ENCODE measurements at places on chromosomes 3 and 15.
A peak's percentile ranks its signal among the peaks of the same experiment; 100 is the strongest.

GRCh38 chr3:12722226-12722625 lies 36.8 kb downstream of the TMEM40 start:
- DNase-seq = no peak

- DNase-seq = no peak
These were observed 20.7 kb upstream of the PPP2R3A start for GRCh38 chr3:135944831-135945230.

DNA sequence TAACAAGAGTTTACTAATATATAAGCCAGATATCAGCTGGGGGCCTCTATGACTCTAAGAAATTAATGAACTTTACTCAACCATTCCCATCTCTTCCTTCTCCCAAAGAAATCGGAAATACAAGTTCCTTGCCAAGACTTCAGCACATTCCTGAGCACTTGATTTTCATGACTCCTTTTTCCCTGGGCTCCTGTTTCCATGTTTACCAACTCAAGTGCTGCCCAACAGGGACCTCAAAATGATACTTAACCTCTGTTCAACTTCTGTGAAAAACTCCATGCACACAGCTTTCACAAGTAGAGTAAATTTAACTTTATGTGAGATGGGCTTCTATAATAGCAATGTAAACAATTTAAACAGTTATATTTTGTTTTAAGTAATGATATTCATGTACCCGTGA lies 315.8 kb upstream of the CDIN1 start:
- no peak for DNase-seq

GRCh38 chr15:56038707-56039106 lies 45.3 kb upstream of the NEDD4 start:
- DNase-seq = no peak

DNA sequence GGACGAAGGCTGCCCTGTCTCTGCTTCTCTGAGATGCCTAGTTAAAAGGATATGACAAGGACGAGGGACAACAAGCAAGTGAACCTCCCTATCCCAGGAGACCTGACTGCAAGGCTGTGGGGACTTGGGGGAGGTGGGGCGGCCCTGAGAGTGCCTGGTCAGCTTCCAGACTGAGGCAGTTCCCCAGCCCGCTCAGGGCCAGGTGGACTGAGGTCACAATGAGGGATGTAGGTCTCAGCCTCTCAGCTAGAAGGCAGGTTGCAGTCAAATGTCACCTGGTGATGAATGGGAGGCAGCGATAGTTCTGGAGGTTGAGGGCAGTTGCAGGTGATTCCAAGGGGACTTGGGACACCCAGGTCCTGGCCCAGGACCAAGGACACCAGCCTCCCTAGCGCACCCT lies 30.6 kb downstream of the TKT start:
- DNase-seq = no peak

DNA sequence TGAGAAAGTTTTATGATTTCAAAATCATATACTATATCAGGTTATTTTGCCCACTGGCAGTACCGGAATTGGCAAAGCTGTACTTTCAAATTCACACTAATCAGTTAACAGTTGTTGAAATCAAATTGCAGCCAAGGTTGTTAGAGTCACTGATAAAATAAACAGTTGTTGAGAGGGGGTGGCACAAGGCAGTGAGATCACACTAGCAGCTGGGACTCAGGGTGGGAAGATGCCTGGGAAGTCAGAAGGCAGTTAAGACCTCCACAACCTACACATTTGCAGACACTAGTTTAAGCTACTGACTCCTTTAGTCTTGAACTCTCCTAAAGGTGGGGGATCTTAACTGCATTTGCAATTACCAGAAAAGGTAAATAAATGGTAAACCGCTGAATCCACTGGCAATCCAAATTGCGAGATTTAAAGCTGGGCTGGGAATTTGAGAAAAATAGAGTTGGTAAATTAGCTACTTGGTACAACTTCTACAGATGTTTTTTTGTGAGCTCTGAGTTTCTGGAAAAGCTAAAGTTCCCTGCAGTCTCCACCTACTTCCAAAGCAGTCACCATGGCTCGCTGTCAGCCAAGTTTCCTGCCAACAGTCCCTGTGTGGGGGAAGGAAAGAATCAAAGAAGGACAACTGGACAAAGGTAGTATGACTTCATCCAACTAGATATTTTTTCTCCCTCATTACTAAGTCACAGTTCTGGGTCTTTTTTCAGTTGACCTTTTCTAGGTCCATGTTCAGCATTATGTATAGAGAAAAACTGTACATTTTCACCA lies 105.7 kb downstream of the ZNF385D start:
- no peak for DNase-seq

DNA sequence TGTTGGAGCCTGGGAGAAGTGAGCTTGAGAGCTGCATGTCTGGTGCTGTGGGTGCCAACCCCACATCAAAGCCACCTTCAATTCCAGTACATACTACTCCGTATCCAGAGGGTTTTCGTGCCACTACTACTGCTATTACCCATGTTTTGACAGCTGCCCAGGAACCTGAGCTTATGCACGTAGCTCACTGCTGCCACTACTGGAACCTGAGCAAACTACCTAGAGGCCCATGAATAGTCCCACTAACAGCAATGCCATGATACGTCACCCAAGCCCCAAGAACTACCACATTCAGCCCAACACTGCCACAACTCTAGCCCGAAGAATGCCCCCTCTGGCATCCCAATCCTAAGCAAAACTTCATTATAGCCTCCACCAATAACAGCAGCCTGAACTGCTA lies 215.2 kb upstream of the BCHE start:
- DNase-seq = no peak

GRCh38 chr15:79593119-79593869 lies 161.2 kb downstream of the MINAR1 start:
- DNase-seq = no peak

GRCh38 chr3:33383951-33384350 lies 56.3 kb downstream of the UBP1 start:
- DNase-seq = no peak

GRCh38 chr3:96354742-96355141 lies 459.7 kb upstream of the EPHA6 start:
- no peak for DNase-seq

GRCh38 chr15:25972141-25972675 lies 109.1 kb upstream of the ATP10A start:
- no peak for DNase-seq

DNA sequence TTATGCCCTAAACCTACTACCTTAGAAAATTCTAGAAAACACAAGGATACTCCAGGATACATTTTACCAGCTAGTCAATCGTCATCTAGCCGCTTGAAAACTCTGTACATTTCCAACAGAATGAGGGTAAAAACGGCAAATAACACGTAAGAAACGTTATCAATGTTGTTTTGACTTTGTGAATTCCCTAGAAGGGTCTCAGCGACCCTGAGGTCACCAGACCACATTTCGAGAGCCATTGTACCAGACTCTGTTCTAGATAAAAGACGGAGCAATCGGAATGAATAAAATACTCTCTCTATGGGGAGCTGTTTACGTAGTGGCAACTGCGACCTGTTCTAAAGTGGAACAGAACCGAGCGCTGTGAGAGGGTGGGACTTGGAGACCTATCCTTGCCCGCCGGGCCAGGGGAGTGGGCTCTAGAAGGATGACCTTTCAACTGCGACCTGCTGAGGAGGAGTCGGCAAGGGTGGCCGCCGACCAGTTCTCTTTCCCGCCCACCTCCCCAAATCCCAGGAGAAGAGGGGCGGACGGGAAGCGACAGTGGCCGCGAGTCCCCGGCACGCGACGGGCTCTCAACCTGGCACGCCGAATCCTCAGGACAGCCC lies 778 bp upstream of the AP4E1 start:
- no peak for DNase-seq

DNA sequence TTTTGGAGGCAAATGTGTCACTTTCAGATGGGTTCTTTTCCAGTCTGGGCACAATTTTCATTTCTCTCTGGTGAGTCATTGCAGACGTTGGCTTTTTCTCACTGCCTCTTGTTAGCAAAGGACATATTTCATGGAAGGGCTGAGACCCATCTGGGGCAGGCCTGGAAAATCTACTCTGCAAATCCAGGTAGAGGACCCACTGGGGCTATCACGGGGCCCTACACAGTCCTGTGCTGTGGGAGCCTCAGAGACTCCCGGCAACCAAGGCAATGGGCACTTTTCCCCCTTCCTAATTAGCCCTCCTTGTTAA lies 58.0 kb downstream of the HRH1 start:
- no peak for DNase-seq

DNA sequence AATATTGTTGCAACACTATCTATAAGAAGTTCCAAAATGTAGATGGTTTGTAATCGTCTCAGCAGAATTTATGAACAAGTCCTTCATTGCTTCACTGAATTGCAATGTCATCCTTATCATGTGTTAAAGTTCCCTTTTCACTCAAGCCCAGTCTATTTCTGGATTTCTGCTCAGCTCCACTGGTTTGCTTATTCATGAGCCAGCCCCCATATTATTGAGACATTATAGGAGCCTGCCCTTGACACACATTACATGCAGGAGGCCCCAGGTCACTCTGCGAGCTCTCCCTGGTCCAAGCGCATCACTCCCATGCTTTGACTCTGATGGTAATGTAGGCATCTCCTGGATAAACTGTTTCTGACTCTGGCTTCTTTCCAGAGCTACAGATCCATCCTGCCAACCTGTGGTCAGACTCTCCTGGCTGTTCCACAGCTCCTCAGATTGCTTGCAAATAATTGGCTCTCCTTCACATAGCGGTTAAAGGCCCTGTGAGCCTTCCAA lies 56.9 kb downstream of the ABTB1 start:
- DNase-seq = no peak

GRCh38 chr3:134718726-134719125 lies 67.9 kb upstream of the KY start:
- no peak for DNase-seq

DNA sequence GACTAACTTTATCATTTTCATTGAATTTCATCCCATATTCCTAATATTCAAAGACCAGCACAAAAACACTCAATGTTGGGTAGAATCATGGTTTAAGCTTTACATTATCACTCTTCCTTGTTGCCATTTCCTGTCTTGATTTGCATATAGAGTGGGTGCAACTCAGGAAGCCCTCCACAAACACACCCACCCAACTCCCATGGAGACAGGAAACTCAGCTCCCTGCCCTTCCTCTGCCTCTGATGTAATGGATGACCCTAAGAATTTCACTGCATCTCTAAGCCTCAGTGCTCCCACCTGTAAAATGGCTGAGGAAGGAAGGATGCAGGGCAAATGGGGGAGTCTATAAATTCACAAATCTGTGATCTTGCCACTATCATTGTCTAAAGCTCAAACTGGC lies 98.1 kb upstream of the BFSP2 start:
- no peak for DNase-seq

- no peak for DNase-seq
These were observed 6.8 kb upstream of the GABPB1 start for GRCh38 chr15:50361756-50362155.

- DNase-seq = no peak
These were observed 51.4 kb upstream of the SOX2 start for GRCh38 chr3:181660337-181660736.

DNA sequence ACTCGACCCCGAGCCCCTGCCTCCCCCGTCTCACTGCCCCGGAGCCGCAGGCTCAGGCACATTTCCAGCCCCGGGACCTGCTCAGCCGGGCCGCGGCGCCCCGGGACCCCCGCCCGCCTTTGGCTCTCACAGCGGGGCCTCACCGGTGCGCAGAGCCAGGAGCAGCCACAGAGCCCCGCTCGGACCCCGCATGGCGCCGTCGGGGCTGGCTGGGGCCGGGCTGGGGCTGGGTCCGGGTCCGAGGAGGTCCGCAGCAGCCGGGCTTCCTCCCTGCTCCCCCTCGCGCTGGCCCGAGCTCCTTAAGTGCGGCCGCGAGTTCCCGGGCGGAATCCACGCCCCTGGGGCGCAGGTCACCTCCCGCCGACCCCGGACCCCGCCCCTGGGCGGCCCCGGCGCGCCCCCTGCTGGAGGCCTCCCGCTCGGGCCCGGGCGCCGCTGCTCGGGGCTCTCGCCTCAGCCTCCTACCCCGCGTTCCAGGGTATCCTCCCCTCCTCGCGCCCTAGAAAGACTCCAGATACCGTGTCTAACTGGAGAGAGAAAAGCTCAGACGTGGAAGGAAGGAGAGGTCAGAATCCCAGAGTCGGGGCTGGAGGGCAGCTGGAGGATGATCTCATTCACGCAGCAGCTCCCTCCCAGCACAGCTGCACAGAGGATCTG lies at the start of gene MELTF:
Gene MELTF (minus strand): TSS at position 307 of the 657 bp plus-strand sequence. CDS start 115 bp downstream, at position 192.
- DNase-seq = peak; percentile 95

- no peak for DNase-seq
These were observed 149.1 kb downstream of the TJP1 start for GRCh38 chr15:29672923-29673809.

- DNase-seq = no peak
These were observed 6.1 kb downstream of the PEAK1 start for GRCh38 chr15:77413699-77414349.

DNA sequence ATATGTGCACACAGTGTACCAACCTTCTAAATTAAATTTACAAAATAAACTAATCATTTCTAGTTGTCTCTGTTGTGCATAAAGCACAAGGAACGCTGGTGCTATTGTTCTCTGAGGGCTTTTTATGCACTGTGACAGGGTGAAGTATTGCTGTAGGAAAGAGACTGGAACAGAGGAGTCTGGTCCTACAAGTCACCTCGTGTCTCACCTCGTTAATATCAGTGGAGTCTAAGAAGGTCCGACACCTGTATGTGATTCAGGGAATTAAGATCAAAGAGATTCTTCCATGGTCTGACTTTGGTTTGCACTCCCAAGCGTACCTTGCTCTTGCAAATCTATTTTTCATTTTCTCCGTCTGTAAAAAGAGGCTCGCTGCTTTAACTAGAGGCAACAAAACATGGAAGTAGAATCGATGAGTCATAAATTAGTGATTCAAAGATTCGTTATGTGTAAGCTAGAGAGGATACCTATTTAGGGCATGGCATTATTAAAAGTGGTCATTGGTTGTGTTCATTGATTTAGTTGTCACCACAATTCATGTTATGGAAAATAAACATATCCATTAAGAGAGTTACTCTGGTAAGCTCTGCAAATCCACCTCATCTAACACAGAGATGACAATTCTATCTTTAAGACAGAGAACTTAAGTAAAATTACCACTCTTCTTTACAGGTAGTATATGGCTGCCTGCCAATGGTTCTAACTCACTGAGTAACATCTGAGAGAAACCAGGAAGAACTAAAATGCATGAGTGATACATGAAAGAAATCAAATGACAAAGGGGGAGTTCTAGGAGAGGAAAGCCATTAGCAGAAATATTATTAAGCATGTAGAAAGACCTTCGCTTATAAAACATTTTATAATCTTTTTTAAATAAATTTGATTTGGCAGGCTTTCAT lies 219.4 kb upstream of the GBE1 start:
- no peak for DNase-seq

DNA sequence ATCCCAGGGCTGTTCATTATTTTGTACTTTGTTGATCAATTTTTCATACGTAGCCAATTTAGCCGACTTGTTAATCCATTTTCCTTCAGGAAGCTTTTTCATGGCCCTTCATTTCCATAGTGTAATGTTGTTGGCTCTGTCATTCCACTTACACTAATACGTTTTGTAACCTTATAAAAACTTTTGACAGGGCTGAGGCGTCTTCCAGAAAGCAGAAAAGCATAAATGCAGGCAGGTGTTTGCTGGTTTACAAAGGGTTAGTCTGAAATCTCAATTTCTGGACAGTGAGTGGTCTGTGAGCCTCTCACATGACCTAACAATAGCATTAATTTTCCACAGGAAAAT lies 444.0 kb downstream of the OTOL1 start:
- DNase-seq = no peak

GRCh38 chr15:42206406-42206805 lies 1.7 kb downstream of the VPS39 start:
- no peak for DNase-seq

- DNase-seq = no peak
These were observed 2.7 kb upstream of the LZTFL1 start for GRCh38 chr3:45844616-45845015.

Data from H54 (cell line).